ENCODE measurements at places on chromosomes 5 and 9.

DNA sequence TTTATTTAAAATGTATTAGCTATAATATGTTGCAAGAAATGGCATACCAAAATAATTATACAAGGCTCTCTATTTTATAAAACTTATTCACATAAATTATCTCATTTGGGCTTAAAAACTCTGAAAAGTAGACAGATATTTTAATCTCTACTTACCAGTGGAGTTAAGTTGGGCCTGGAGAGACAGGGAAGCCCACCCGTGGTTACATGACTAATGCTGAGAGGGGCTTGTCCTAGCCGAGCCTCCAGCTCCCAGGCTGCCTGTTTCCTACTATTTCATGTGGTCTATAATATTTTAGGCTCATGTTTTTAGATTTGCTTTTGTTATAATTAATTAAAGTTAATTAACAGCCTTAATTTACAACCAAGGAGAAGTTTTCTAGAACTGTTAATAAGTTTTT, 20.9 kb upstream of the ASPN start:
- DNase-seq: no peak

- no peak for DNase-seq
Observed at GRCh38 chr9:132117694-132118093, 38.0 kb upstream of the MED27 start.

- DNase-seq: no peak
Observed at GRCh38 chr9:132885720-132886333, 7.1 kb downstream of the SPACA9 start.

DNA sequence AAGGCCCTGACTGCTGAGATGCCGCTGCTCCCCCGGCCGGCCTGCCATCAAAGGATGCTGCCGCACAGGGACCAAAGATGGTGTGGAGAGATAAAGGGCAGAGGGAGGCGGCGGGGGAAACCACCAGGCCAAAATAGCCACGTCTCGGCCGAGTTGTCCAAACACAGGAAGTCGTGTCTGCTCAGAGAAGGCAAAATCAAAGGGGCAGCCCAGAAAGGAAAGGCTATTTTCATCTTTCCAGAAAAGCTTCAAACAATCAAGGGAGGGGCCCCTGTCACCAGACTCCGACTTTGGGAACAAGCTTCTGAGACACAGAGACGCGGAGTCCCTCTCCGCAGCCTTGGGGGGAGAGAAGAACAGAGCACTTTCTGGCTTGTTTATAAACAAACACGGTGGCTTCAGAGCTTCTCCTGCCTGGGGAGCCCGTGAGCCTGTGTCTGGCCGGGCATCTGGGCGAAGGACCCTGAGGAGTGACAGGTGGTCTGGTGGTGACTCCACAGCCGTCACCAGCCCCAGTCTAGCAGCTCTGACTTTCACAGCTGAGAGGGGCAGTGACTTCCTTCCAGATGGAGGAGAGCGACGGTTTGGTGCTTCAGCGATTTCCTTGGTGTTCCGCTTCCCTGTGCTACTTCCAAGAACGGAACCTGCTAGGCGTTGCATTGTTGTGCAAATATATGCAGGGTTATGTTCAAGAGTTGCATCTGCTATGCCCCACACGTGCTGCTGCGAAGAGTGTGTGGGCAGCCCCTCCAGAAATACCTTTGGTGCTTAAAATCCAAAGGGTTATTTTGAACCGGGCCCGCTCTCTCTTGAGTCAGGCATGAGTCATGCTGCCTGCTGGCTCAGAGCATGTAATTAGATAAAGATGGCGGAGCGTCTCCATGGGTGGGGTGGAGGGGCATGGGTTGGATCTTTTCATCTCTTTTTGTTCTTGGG, 24.0 kb downstream of the ADAMTSL2 start:
- peak; percentile 85 for DNase-seq

- DNase-seq: peak; percentile 6
Observed at GRCh38 chr5:140672455-140673186, 755 bp downstream of the DND1 start.

Data from fibroblast of skin of back (primary cell).